ENCODE measurements at places on chromosomes 6 and 20.

DNA sequence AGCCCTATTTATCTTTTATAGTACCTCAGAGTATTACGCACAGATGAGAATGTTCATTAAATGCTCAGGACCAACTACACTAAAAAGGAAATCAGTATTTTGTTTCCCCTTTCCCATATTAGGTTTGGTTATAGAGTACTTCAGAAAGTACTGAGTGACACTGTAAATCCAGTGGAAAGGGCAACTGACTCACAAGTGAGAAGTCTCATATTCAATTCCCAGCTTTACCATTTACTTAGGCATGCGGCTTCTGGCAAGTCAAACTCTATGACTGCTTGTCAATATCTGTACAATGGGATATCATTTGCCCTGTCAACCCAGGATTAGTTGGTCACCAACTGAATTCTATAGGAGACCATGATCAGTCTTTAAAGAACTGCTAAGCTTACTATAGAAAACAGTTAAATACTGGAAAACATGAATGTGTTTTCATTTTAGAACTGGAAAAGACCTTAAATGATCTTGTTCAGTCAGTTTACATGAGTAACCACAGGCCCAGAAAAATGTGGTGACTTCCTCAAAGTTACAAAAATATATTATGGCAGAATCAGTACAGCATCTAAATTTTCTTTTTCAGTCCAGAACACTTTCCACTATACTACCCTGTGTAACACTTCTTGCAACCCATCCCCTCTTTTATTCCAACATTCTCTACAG lies 3.6 kb downstream of the MAP3K7 start:
- no peak for DNase-seq

DNA sequence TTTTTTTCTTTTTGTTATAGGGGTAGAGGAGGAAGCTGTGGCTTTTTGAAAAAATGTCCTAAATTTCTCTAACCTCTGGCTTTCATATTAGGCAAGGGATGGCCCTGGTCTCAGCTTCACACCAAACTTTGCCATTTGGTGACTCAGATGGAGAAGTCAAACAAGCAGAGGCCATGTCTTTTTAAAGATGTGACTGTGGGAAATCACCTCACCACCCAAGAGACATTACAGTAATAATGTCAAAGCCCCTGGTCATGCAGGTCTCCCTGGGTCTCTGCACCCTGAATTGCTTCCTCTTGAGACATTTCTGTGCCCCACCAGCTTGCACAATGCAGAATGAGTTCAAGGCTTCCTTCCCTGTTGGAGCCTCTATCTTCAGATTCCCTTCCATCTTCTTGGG lies 39.5 kb upstream of the ADGRF5 start:
- no peak for DNase-seq

DNA sequence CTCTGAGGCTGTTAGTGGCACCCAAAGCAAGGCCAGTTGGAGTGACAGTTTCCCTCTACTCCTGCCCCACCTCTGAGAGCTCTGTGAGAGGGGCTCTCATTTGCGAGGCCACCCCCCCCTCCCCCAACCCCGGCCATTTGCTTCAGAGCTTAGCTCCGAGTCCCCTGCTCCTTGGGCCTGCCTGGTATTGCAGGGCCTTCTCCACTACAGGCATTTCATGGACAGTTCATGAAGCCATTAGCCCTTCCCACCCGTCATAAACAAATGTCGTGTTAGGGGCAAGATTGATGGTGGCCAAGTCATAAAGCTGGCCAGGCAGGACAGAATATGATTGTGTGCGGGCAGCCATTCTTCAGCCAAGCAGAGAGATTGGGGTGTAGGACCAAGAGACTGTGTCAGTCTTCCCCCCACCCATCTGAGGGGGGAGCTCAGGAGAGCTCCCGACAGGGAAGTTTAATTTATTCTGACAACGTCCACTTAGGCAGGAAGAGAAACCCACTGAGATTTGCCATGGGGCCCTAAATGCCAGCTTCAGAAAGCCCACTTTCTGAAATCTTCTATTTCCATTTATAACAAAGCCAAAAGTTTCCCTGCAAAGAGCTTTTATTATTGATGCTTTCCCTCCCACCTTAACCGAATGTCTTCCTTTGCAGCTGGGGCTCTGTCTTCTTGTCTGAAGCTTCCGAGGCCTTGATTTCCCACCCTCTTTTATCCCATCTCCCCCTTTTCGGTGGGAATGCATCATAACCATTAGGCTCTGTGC lies 7.2 kb downstream of the FOXC1 start:
- no peak for DNase-seq

DNA sequence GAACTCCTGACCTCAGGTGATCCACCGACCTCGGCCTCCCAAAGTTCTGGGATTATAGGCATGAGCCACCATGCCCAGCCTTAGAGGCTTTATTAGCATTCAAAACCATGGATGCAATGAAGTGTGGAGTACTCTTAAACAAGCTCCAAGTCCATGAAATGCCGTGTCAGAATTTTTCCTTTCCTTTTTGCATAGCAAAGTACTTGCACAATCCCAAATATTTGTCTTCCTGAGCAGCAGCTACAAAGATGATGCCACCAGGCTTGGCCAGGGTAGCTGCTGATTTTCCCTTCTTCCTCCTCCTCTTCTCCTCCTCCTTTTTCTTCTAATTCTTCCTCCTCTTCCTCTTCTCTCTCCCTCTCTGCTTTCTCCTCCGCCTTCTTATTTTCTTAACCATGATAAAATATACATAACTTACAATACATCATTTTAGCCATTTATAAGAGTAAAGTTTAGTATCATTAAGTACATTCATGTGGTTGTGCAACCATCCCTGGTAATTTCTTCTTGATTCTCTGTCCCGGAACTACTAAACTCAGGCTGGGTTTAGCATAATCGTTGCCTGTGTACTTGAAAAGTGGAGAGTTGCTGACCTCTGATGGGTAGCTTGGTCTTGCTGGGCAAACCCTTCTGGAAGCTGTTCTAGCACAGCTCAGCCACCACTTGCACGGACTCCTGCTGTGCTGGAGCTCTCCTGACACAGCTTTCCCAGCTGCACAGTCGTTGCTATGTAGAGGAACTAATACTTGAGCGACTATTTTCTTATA lies 20.3 kb downstream of the MUCL3 start:
- DNase-seq, result no peak

GRCh38 chr20:50320901-50321796 lies 130.5 kb downstream of the CEBPB start:
- DNase-seq, result peak; percentile 87

GRCh38 chr6:44211284-44211683 lies 5.4 kb upstream of the MYMX start:
- DNase-seq, result no peak

- peak; percentile 65 for DNase-seq
Observed at GRCh38 chr6:25359191-25359861, 80.2 kb downstream of the CARMIL1 start.

GRCh38 chr20:25287631-25288290 lies 39.9 kb downstream of the PYGB start:
- DNase-seq, result no peak

DNA sequence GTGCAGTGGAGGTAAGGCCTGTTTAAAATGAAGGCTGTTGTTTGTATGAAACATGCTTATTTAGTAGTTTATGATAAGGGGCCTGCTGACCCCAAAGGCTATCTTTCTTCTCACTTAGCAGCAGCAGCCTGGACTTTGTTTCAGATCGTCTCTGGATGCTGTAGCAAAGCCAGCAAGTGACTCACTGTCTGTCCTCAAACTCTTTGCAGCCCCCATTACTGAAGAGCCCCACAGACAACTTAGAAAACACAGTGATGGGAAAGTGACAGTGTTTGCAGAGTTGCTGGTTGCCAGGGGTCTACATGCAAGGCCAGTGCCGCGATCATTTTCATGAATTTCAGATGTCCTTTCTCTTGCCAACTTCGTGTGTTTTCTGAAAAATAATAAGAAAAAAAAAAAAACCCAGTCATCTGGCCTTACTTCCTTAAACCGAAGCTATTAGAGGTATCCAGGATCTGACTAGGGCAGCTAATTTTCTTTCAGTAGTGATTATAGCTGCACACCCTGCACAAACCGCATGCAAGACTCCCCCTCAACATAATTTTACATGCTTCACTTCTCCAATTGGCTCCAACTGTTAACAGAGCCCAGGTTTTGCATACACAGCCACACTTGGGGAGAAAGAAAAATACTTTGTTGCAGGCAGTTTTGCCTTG lies 11.6 kb upstream of the F13A1 start:
- no peak for DNase-seq

DNA sequence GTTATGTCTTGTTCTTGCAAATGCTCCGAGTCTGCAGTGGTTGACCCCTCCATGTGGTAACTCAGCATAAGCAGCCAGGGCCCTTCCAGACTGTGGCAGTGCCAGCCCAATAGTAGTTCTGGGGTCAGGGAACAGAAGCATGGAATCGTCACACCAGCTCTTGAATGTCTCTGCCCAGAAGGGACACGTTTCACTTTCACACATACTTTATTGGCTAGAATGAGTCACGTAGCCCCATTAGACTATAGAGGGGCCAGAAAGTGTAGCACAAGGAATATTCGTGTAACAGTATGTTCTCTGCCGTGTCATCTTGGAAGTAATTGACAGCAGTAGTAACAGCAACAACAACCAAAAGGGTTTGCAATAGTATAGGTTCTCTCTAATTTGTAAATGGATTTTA lies 254.7 kb downstream of the FARS2 start:
- no peak for DNase-seq

- DNase-seq, result no peak
Observed at GRCh38 chr6:17869753-17870050, 117.7 kb downstream of the KIF13A start.

- DNase-seq, result no peak
Observed at GRCh38 chr6:168046696-168047095, 32.3 kb downstream of the FRMD1 start.

GRCh38 chr6:97958134-97958533 lies 675.1 kb upstream of the MMS22L start:
- peak; percentile 56 for DNase-seq

- no peak for DNase-seq
Observed at GRCh38 chr20:33394718-33395117, 6.6 kb downstream of the CDK5RAP1 start.

DNA sequence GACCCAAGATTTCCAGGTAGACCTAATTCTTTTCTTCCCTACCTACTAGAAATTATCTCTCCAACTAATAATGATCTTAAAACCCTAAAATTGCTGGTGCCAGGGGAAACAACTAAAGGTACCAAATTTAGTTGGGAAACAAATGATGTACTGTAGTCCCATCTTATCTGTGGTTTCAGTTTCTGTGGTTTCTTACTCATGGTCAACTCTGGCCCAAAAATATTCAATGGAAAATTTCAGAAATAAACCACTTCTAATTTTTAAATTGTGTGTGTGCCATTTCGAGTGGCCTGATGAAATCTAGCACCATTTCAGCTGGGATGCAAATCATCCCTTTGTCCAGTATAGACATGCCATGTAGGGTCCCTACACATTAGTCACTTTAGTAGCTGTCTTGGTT lies 475.2 kb upstream of the EPHA7 start:
- no peak for DNase-seq

DNA sequence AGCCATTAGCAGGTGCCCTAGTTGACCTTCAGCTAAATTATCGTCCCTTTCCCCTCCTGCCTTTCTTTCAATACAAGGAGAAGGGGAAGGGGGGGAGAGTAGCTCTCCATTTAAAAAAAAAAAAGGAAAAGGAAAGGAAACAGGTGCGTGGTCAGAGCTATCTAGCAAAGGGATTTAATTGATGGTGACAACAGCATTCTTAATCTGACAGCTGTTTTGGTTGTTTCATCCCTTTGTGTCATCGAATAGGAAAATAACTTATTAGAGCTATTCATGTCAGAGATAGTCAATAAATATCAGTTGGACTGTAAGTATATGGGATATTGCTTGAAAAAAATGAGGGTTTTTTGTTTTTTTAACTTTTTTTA lies 195.2 kb upstream of the SASH1 start:
- no peak for DNase-seq

DNA sequence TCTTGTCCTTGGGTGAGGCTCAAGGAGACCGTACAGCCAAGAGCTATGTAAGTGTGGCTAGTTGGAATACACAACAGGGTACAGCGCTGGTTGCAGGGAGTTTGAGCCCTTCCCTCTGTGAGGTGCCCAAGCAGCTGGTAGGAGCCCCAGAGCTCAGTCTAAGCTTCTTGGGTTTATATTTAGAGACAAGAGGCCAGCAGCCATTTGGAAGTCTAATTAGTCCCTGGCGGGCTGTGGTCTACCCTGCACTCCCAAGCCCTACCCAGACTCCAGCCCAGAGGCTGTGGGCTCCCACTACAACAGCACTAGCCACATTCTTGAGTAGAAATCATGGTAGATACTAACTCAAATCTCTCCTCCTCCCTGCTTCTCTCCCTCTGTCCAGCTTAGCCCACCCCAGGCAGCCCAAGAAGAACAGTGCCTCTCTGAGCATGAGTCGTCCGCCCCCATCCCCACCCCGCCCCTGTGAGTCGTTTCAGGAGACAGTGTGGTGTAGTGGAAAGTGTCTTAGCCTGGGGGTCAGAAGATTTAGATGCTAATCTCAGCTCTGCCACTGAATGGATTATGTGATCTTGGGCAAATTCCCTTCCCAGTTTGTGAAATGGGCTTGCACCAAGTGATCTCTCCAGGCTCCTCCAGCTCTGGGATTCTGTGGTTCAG lies 37.8 kb downstream of the EIF2S2 start:
- DNase-seq, result no peak

DNA sequence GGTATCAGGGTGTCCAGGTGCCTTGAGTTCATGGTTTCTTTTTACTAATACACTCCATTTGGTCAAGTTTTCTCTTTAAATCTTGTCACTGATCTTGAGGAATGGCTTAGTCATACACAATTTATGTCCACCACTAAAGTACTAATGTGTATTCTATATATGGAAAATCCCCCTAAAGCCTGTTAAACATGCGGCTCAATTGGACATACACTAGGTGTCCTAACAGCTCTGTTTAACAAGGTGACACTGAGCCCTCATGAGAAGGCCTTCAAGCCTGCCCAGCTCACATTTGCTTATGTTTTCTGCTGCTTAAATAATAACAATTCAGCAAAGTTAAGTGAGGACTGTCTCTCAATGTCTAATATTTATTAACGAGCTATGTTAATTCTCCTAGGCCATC lies 31.5 kb downstream of the PDE7B start:
- no peak for DNase-seq

DNA sequence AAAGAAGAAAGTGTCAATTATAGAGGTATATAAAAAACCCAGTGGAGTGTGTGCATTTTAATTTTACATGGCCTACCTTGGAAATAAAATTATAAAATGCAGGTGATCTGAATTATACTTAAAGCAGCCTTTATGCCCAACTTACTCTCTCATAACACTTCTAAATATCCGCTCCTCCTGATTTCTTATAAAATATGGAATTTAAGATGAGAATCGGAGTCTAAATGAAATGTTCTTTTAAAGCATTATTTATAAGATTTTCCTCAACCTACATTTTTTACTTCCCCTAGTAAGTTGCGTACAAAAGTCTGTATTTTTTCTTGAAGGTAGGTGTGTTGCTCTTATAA lies 3.5 kb downstream of the CITED2 start:
- DNase-seq, result no peak

GRCh38 chr20:4165984-4166725 lies 150.8 kb upstream of the RNF24 start:
- DNase-seq, result no peak
